Neural progenitor cell (in vitro differentiated cells): ENCODE measurements at places on chromosomes 3 and 15.
A peak's percentile ranks its signal among the peaks of the same experiment; 100 is the strongest.

- no peak for DNase-seq
Observed at GRCh38 chr3:359672-360071, 163.1 kb downstream of the CHL1 start.

DNA sequence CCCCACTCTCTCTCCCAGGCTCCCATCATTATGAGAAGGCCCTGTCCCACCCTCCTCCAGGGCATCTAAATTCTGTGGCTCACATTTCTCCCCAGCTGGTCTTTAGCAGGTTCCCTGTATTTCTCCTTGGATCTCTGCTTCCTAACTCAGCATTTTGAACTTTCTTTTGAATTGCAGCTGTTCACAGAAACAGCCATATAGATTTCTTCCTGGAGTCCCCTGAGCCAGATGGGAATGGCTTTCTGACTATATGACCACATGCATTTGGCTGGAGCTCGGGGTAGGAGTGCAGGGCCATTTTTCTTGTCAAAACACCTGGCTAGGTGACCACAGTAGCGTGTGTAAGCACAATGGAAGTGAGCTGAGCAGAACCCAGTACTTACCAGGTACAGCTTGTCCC lies 22.0 kb downstream of the RBP2 start:
- DNase-seq, result no peak

GRCh38 chr3:184380627-184381260 lies 890 bp downstream of the CHRD start:
- no peak for DNase-seq

DNA sequence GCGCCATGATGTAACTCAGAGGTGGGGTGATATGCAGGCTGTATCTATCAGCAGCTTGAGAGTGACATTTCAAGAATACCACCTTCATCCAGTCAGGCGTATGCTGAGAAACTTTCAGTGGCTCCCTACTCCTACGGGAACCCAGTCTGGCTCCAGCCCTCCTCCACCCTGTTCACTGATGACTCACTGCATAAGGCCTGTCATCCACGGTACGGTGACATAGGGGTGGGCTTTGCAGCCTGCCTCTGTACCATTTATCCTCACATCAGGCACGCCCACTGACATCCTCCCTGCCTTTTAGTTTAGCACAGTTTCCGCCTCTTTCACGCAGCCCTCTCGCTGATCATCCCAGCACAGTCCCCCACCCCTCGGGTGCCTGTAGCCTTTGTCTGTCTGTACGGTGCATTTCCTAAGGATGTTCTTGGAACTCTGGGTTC lies 11.7 kb downstream of the PXYLP1 start:
- DNase-seq, result no peak

DNA sequence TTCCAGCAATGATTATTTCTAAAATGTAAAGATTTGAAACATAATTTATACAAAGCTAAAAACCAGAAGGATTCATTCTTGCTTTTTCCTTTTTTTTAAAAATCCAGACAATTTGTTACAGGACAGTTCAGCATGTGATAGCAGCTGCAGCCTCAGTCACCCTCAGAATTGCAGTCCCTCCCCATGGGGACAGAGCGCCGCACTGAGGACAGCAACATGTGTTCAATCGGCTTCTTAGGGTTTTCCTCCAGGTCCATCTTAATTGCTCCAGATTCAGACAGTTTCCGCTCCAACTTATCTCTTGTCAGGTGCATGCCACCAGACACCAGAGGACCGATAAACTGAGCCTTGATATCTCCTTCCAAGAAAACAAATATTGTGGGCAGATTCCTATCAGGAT lies 134.9 kb upstream of the TBC1D5 start:
- DNase-seq, result no peak

- no peak for DNase-seq
Observed at GRCh38 chr15:101562428-101563059, 73.0 kb upstream of the PCSK6 start.

- DNase-seq, result no peak
Observed at GRCh38 chr3:80550174-80550573, 782.4 kb upstream of the ROBO1 start.

DNA sequence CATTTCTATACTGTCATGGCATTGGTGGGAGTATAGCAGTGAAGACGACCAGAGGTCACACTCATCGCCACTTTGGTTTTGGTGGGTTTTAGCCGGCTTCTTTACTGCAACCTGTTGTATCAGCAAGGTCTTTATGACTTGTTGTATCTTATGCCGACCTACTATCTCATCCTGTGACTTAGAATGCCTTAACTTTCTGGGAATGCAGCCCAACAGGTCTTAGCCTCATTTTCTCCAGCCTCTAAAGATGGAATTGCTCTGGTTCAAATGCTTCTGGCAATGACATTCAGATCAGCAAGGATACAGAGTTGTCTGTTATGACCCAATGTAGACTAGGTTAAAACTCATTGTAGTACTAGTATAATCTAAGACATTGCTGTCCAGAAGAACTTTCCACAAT lies 54.9 kb upstream of the LRTM1 start:
- DNase-seq, result no peak

DNA sequence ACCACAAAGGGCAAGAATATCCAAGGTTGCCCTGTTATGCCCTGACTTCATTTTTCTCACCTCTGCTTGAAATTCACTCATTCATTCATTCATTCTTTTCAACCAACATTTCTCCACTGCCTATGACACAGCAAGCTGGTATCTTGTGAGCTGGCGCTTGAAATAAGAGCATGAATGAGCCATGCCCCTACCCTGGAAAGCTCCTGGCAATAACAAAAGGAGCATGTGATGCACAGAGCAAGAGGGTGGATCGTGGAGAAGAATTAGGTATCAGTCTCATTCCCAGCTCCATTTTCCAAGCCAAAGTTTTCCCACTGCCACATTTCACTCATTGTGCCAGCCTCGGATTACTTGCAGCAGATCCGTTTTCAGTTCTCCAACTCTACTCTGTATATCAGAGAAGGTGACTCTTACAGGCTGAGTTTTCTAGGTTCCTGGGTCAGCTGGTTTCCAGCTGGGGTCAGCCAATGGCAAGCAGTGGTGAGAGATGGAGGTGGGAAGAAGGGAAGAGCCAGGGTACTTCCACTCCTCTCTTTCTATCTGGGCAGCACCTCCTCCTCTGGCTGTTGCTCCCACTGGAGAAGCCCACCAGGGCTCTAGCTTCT lies 144.8 kb downstream of the SUCLG2 start:
- no peak for DNase-seq

GRCh38 chr3:149752788-149753136 lies 473 bp upstream of the COMMD2 start:
- no peak for DNase-seq

DNA sequence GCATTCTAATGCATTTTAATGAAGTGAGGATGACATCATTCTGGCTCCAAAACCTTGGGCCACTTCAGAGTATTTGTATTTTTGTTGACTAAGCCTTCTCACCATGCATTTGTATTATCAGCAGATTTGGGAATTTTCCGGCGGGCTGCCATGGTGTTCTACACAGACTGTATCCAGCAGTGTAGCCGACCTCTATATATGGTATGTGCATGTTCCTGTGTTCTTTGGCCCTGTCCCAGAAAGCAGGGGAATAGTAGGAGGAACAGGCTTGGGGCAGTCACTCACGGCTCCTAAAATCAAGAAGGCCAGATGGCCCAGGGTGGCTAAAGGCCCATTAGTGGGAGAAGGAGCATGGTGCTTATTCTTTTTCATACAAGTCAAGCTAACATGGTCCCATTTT lies 80.5 kb downstream of the USF3 start:
- DNase-seq, result no peak

- no peak for DNase-seq
Observed at GRCh38 chr3:5151586-5151985, 29.5 kb downstream of the ARL8B start.

DNA sequence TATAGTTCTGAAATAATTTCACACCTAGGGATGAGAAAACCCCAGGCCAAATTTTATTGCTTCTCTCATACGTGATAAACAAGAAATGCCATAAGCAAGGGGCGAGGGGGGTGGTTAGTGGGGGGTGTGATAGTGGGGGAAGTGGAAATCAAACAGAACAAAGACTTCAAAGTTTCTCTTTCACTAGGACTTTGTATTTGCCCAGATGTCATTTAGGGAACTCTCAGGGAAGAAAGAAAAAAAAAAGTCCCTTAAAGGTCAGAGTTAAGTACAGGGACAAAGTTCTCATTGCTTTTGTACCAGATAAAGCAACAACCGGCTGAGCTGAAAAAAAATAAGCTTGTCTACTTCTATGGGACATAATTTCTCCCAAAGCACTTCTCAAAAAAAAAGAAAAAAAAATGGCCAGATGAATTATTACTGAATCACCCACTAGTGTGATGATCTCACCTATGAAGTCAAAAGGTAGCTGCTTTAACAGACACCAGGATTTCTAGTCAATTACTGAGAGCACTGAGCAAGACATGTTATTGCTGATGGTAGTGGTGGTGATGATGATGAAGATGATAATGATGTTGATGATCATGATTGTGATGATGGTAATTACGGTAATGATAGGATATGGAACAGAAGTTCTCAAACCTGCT lies 56.2 kb downstream of the FHIT start:
- no peak for DNase-seq

GRCh38 chr3:18717598-18717997 lies 292.5 kb upstream of the SATB1 start:
- no peak for DNase-seq

GRCh38 chr3:159817126-159817525 lies 171.5 kb upstream of the IL12A start:
- peak; percentile 48 for DNase-seq

DNA sequence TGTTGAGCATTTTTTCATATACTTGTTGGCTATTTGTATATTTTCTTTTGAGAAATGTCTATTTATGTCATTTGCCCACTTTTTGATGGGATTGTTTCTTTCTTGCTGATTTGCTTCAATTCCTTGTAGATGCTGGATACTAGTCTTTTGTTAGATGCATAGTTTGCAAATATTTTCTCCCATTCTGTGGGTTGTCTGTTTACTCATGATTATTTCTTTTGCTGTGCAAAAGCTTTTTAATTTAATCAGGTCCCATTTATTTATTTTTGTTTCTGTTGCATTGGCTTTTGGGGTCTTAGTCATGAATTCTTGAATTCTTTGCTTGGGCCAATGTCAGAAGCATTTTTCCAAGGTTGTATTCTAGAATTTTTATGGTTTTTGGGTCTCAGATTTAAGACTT lies 251.7 kb downstream of the WNT5A start:
- no peak for DNase-seq
